ENCODE measurements at places on chromosomes 3 and 15. TPM values are rescaled to one million over a fixed set of nuclear protein-coding genes. Genes with fewer than 3 reads are reported as not detected.

AP3B2 gene
- 11.5 TPM for total RNA-seq

ZPLD1 gene
- total RNA-seq = 0.60 TPM

GRCh38 chr3:28575100-28575745, 226.6 kb upstream of the AZI2 start:
- peak; percentile 8 for DNase-seq

GRCh38 chr15:70077188-70078147, 20.2 kb downstream of the TLE3 start:
- DNase-seq = no peak

- peak; percentile 77 for DNase-seq
Measured at GRCh38 chr15:63135804-63136203, 14.1 kb downstream of the LACTB start.

DNA sequence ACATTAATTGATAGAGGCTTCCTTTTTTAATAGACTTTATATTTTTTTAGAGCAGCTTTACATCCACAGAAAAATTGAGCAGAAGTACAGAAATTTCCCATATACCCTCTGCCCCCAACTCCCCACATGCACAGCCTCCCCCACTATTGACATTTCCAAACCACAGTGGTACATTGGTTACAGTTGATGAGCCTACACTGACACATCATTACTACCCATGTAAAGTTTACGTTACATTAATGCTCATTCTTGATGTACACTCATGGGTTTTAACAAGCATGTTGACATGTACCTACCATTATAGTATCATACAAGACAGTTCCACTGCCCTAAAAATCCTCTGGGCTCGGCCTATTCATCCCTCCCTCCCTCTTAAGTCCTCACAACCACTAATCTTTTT, 78.7 kb downstream of the USF3 start:
- DNase-seq = no peak

GRCh38 chr15:85414037-85414436, 33.6 kb downstream of the AKAP13 start:
- DNase-seq = no peak

RAB7A gene
- total RNA-seq = 319 TPM

TMEM45A gene
- 49.7 TPM for total RNA-seq

GRCh38 chr15:48514103-48514816, 131.2 kb downstream of the FBN1 start:
- DNase-seq = no peak

SNAPC5 gene
- 11.5 TPM for total RNA-seq

GOLGA8T gene
- 0.32 TPM for total RNA-seq

- DNase-seq = no peak
Measured at GRCh38 chr3:66133853-66134445, 86.9 kb upstream of the SLC25A26 start.

GRCh38 chr3:8629151-8630021, 15.2 kb downstream of the SSUH2 start:
- peak; percentile 93 for DNase-seq

CPLX3 gene
- not detected for total RNA-seq

GRCh38 chr3:52433328-52433995, 11.4 kb downstream of the SEMA3G start:
- DNase-seq = no peak

DNA sequence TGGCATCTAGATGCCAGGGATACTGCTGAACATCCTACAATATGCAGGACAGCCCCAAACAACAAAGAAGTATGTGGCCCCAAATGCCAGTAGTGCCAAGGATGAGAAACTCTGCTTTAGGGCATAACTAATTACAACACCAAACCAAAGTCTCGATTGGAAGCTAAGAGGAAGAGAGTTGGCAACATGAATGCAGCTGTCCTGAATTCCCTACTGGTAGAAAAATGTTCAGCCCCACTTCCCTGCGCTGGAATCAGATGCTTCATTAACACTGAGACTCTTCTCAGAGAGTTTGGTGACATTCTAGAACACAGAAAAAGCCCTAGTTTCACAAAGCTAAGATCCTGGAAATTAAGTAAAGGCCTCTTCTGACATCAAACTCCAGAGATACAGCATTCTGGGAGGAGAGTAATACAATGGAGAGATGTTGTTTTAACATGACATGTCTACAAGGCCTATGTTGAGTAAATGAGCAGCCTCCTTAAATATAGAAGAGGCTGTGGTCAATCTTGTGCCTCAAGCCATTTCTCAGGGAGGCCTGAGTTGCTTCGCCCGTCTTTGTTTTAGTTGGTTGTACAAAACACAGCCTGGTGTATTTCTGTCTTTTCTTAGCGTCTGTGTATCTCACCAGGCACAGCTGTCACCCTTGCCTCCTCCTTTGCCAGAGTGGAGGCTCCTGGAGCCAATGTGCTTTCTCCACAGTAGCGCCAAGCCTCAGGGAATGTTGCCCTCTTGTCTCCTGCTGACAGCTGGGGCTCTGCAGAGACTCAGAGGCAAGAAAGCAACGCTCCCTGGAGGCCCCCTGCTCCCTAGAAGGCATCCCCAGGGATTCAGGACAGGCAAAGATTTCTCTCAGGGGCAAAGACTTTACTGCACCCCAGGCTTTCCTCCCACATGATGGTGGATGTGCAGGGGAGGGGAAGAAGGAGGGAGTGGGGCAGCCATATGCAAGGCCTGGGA, 25.1 kb upstream of the CTNNB1 start:
- DNase-seq = no peak

GRCh38 chr3:45152307-45152706, 6.1 kb upstream of the CDCP1 start:
- DNase-seq = no peak

SMAD3 gene
- total RNA-seq = 78.0 TPM

DNA sequence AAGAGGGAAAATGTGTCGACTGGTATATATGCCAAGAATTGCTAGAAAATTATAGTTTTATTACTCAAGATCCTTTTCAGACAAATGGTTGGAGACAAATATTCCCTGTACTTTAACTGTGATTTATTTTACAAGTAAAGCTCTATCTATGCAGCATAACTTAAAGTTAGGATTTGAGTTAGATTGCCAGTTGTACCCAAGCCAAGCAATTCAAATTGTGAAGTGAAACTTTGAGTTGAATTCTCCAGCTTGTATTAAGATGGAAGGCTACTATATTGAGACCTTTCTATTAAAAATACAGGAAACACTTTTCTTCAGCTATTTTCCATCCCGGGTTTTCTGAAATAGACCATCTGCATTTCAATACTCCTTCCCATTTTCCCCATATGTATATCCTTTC, 333.1 kb upstream of the RBMS3 start:
- DNase-seq = no peak

VWA5B2 gene
- not detected for total RNA-seq

THPO gene
- total RNA-seq = 0.46 TPM

GRCh38 chr3:59884409-59884808, 834.6 kb upstream of the CFAP20DC start:
- no peak for DNase-seq

SOX14 gene
- total RNA-seq = not detected

DNA sequence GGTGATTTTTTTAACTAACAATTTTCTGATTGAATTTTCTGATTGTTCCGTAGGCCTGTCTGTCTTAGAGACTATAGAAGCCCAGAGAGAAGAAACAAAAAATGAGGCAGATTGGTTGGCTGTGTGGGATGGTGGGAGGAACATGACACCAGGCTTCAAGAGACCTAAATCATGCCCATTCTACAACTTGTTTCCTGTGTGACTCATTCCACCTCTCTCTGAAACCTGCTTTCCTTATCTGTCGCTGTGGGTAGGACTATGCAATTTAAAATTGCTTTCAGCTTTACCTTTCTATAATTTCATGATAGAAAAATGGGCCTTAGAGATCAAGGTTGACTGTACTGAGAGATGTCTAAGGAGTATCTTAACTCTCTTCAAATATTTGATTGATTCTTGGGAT, 44.5 kb downstream of the OXNAD1 start:
- peak; percentile 82 for DNase-seq

- DNase-seq = no peak
Measured at GRCh38 chr15:70299931-70300869, 202.5 kb upstream of the TLE3 start.

GRCh38 chr3:81395739-81396513, 365.5 kb downstream of the GBE1 start:
- DNase-seq = no peak

GRCh38 chr15:39462691-39463090, 118.2 kb upstream of the THBS1 start:
- DNase-seq = peak; percentile 80
